Ovary (tissue), 10 donors: ENCODE measurements at places on chromosomes 7 and 10. TPM values are rescaled to one million over a fixed set of nuclear protein-coding genes. Genes with fewer than 3 reads are reported as not detected.

GRCh38 chr7:37438906-37439652, 9.6 kb downstream of the ELMO1 start:
- H3K27me3 ChIP-seq = no peaks in the 10 kb centered on the region
- DNase-seq = no peak
- H3K4me3 ChIP-seq = no peak overlapping the region
- no peaks in the 10 kb centered on the region for H3K36me3 ChIP-seq
- no peak overlapping the region for H3K27ac ChIP-seq

DNA sequence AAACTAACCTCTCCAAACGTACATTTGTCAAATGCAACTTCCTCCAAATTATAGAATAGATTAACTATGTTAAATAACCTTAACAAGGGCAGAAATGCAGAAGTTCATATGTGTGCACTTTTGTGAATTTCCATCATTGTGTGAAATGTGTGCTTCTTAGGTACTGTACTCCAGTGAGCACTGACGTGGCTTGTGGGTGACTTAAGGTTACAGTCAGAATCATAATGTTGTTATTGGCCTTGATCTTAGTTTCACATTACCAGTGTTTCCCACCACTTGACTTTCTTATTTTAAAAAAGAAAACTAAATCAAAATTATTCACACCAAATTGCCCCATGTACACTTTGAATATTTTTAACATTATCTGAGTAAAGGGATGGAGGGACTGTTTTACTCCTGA, 155.1 kb upstream of the FZD8 start:
- H3K4me3 ChIP-seq = no peak overlapping the region
- no peak for DNase-seq
- H3K4me1 ChIP-seq = no peaks in the 10 kb centered on the region
- H3K27me3 ChIP-seq = no peaks in the 10 kb centered on the region

DNA sequence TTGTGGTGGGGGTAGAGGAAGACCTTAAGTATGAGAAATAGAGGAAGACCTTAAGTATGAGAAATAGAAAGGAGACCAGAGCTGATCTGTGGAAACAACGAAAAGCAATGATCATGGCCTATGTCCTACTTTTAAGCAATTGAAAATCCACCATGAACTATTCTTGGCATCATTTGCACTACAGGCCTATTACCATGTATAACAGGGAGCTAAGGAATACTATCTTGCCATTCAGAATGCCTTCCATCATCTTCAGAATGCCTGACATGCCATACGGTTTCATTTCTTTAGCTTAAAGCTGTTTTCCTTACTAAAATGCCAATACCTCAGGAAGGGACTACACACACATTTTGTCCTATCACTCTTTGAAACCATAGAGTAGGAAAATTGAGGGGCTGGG, 127.0 kb downstream of the CALCR start:
- DNase-seq = no peak
- no peaks in the 10 kb centered on the region for H3K4me1 ChIP-seq
- no peaks in the 10 kb centered on the region for H3K36me3 ChIP-seq
- H3K27me3 ChIP-seq = no peaks in the 10 kb centered on the region

DNA sequence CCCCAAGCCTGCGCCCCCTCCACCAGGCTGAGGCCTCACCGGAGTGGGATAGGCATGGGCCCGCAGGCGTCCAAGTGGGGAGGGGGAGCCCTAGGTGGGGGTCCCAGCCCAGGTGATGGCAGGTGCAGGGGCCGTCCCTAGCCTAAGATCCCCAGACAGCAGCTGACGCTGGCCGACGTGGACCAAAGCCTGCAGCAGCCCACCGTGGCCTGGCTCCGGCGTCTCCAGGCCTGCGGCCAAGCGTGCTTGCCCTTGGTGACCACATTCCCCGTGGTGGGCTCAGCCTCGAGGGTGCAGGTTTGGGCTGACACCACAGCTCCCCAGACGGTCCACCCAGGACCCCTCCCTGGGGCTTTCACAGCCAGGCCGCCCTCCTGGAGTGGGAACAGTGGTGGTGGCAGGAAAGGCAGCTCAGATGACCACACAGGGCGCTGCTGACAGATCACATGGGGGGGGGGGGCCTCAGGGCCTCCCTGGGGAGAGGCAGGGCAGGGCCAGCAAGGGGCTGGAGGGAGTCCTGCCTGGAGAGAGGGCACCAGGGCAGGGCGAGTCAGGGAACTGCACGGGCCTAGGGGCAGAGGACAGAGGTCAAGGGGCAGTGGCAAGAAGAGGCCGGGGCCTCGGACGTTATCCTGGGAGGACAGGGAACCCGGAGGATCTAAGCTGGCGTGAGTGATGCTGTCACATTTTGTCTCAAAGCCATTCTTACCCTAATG, 767 bp upstream of the ADAM8 start:
- no peak for DNase-seq
- no peak overlapping the region for H3K27ac ChIP-seq
- no peaks in the 10 kb centered on the region for H3K27me3 ChIP-seq
- H3K4me1 ChIP-seq = no peaks in the 10 kb centered on the region
- no peaks in the 10 kb centered on the region for H3K36me3 ChIP-seq

DNA sequence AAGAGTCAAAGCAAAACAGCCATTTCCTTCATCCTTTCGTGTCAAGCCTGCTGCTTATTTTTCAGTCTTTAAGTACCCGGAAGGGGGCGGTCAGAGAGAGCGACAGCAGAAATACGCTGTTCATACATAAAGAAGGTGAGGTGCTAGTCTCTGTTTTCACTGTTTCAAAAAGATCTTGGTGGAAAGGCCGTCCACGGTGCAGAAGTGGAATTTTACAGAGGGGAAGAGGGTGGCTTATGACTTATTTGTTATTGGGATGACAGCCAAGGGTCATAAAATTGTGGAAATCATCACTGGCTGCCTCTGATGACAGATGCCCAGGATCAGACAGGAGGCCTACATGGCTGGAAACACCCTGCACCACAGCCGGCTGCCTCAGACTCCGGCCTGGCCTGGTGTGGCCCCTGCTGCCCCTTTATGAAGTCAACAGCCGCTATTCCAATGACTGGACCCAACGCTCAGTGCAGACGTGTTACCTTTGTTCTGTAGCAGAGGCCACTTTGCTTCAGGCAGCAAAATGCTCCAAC, 57.0 kb downstream of the HIPK2 start:
- no peak for DNase-seq
- no peaks in the 10 kb centered on the region for H3K27me3 ChIP-seq
- H3K4me3 ChIP-seq = no peak overlapping the region
- H3K36me3 ChIP-seq = no peaks in the 10 kb centered on the region
- no peak overlapping the region for H3K27ac ChIP-seq

GRCh38 chr10:110824152-110824441, 47.6 kb upstream of the PDCD4 start:
- no peak overlapping the region for H3K4me3 ChIP-seq
- no peak overlapping the region for H3K27ac ChIP-seq
- DNase-seq = no peak
- H3K36me3 ChIP-seq = no peaks in the 10 kb centered on the region
- H3K27me3 ChIP-seq = no peaks in the 10 kb centered on the region
- peaks cover 39% of the 10 kb centered on the region for H3K4me1 ChIP-seq

- no peak for DNase-seq
- H3K27ac ChIP-seq = no peak overlapping the region
- no peaks in the 10 kb centered on the region for H3K4me1 ChIP-seq
- no peaks in the 10 kb centered on the region for H3K27me3 ChIP-seq
Measured at GRCh38 chr10:110192552-110192951, 14.9 kb upstream of the MXI1 start.

DNA sequence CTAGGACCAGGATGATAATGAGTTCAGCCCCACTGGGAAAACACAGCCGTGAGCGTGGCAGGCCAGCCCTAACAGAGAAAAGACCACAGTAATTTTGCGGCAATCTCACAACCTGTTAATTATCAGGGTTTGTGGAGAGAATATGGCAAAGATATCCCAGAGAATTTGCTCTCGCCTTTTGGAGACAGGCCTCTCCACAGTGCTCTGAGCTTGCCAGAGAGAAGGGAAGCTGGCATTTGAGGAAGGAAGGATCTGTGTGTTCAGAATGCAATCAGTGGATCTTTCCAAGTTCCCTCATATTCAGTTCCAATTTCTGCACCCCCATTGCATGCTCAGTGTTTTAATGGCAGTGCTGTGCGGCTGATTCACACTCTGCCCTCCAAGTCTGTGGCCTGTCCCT, 60.2 kb downstream of the PLPP4 start:
- DNase-seq = no peak
- H3K36me3 ChIP-seq = no peaks in the 10 kb centered on the region
- no peaks in the 10 kb centered on the region for H3K4me1 ChIP-seq

GRCh38 chr10:82558014-82558607, 683.1 kb downstream of the NRG3 start:
- no peak for DNase-seq
- peaks cover 3% of the 10 kb centered on the region for H3K27me3 ChIP-seq
- no peaks in the 10 kb centered on the region for H3K36me3 ChIP-seq
- no peak overlapping the region for H3K4me3 ChIP-seq
- no peak overlapping the region for H3K27ac ChIP-seq
- H3K4me1 ChIP-seq = no peaks in the 10 kb centered on the region

DNA sequence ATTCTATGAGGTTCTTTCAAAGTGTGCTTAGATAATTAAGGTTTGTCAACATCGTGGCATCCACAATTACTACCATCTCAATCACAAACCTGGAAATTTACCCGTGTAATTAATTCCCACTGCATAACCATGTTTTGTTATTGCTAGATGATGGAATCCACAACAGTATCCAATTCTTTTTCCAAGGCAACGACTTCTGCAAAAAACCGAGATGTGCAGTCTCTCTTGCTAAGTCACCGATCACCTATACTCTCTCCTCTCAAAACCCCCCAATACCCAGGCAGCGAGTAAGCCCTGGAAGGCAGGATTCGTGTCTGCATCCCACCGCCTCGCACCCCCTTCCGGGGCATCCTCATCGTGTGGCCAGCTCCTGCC, 678 bp upstream of the EIF4H start:
- peak overlapping the region; percentile 67 for H3K4me3 ChIP-seq
- no peaks in the 10 kb centered on the region for H3K27me3 ChIP-seq
- H3K27ac ChIP-seq = peak overlapping the region; percentile 85
- H3K36me3 ChIP-seq = no peaks in the 10 kb centered on the region

- no peaks in the 10 kb centered on the region for H3K36me3 ChIP-seq
- no peaks in the 10 kb centered on the region for H3K27me3 ChIP-seq
- H3K27ac ChIP-seq = peak overlapping the region; percentile 41
- no peak overlapping the region for H3K4me3 ChIP-seq
- peaks cover 47% of the 10 kb centered on the region for H3K4me1 ChIP-seq
- DNase-seq = no peak
Measured at GRCh38 chr10:125146791-125147579, 13.4 kb downstream of the CTBP2 start.

GRCh38 chr7:52168085-52168484, 851.5 kb upstream of the COBL start:
- H3K27me3 ChIP-seq = no peaks in the 10 kb centered on the region
- H3K4me1 ChIP-seq = no peaks in the 10 kb centered on the region
- H3K4me3 ChIP-seq = no peak overlapping the region
- no peaks in the 10 kb centered on the region for H3K36me3 ChIP-seq

- H3K27ac ChIP-seq = no peak overlapping the region
- H3K4me1 ChIP-seq = no peaks in the 10 kb centered on the region
- H3K4me3 ChIP-seq = no peak overlapping the region
- H3K27me3 ChIP-seq = no peaks in the 10 kb centered on the region
- DNase-seq = no peak
- no peaks in the 10 kb centered on the region for H3K36me3 ChIP-seq
Measured at GRCh38 chr10:718143-718700, 28.8 kb upstream of the DIP2C start.

DNA sequence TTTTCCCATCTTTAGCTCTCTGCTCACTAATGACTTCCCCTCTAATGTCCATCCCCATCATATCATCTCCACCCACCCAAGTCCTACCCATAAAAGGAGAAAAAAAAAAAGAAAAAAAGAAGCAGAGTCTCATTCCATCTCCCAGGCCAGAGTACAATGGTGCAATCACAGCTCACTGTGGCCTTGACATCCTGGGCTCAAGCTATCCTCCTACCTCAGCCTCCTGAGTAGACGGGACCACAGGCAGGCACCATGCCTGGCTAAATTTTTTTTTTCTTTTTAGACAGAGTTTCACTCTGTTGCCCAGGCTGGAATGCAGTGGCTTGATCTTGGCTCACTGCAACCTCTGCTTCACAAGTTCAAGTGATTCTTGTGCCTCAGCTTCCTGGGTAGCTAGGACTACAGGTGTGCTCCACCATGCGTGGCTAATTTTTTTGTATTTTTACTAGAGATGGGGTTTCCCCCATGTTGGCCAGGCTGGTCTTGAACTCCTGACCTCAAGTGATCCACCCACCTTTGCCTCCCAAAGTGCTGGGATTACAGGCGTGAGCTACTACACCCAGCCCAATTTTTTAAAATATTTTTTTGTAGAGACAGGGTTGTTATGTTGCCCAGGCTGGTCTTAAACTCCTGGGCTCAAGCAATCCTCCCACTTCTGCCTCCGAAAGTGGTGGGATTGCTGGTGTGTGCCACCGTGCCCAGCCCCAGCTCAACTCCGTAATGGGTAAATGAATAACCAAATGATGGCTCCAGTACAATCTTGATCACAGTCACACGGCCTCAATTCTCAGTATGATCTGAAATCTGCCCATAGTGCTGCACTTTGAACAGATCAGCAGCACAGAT, 24.6 kb upstream of the SGMS1 start:
- no peaks in the 10 kb centered on the region for H3K36me3 ChIP-seq
- no peaks in the 10 kb centered on the region for H3K4me1 ChIP-seq
- H3K4me3 ChIP-seq = no peak overlapping the region
- no peaks in the 10 kb centered on the region for H3K27me3 ChIP-seq

GRCh38 chr7:26447116-26447515, 155.5 kb downstream of the SNX10 start:
- DNase-seq = no peak
- no peaks in the 10 kb centered on the region for H3K27me3 ChIP-seq
- H3K4me1 ChIP-seq = no peaks in the 10 kb centered on the region
- H3K36me3 ChIP-seq = no peaks in the 10 kb centered on the region
- H3K4me3 ChIP-seq = no peak overlapping the region
- H3K27ac ChIP-seq = no peak overlapping the region

DNA sequence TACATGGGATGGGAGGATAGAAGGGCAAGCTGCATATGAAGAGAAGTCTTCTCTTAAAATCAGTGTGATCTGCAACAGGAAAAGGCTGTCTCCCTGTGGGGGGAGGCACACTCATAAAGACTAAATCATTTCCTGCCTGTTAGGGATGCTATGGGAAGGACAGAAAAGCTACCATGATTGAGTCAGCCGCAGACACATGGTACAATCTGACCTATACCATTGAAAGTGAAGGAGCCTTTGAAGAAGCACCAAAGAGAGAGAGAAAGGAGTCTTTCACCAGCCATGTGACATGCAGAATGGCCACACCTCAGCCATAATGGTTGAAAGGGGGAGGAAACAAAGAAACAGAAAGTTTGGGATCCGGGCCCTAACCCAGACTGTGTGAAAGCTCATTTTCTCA, 29.1 kb downstream of the NUDCD3 start:
- no peak overlapping the region for H3K27ac ChIP-seq
- H3K4me3 ChIP-seq = no peak overlapping the region
- H3K36me3 ChIP-seq = no peaks in the 10 kb centered on the region
- DNase-seq = no peak

Gene KLF14
- 0.28 TPM for total RNA-seq

Gene NPTX2
- 7.3 TPM for total RNA-seq

Gene DNAJB9
- total RNA-seq = 19.0 TPM

Gene UBE2D1
- total RNA-seq = 13.6 TPM
